ENCODE measurements at places on chromosomes 5 and 9.

- no peak for DNase-seq
Observed at GRCh38 chr9:6927838-6928237, 170.1 kb downstream of the KDM4C start.

GRCh38 chr9:112764344-112764743 is 13.8 kb downstream of the SNX30 start:
- no peak for DNase-seq

- DNase-seq: no peak
Observed at GRCh38 chr5:93810780-93811179, 69.4 kb upstream of the POU5F2 start.

DNA sequence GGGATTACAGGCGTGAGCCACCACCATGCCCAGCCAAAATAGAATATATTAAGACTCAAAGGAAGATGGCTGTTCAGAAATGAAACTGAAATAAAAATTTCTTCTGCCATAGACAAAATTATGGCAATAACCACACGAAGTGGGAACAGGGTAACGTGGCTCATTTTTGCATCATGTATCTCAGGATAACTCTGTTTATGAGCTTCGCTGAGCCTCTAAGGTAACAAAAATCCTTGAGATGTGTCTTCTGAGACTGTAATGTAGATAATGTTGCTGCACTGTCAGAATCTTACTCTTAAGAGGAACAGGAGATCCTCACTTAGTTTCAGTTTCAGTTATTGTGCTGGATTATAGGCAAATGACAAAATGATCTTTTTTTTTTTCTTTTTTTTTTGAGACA is 153.8 kb downstream of the GOLPH3 start:
- DNase-seq: peak; percentile 41

GRCh38 chr5:142832263-142832662 is 62.1 kb downstream of the ARHGAP26 start:
- DNase-seq: no peak

GRCh38 chr9:11142965-11143738 is 530.4 kb upstream of the PTPRD start:
- no peak for DNase-seq

DNA sequence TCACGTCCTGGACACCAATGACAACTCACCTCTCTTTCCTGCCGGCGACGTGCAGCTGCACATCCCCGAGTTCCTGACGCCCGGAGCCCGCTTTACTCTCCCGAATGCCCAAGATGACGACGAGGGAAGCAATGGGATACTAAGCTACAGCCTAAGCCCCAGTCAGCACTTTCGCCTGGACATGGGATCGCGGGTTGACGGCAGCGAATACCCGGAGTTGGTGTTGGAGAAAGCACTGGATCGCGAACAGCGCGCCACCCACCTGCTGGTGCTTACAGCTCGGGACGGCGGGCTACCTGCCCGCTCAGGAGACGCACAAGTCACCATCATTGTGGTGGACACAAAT is 1.1 kb downstream of the PCDHAC1 start:
- DNase-seq: no peak

DNA sequence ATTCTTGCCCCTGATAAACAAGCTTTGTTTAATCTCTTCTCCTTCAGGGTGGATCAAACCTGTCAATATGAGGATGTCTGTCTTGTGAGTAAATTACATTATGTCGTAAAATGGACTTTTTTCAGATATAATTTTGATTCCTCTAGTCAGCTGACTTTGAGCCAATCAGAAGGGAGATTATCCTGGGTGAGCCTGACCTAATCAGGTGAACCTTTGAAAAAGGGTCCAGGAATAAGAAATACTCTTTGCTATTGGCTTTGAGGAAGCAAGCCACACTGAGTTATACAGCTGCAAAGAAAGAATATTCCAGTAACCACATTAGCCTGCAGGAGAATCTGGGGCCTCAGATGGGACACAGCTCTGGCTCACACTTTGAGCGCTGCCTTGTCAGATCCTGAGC is 304.3 kb upstream of the ARRDC3 start:
- no peak for DNase-seq

DNA sequence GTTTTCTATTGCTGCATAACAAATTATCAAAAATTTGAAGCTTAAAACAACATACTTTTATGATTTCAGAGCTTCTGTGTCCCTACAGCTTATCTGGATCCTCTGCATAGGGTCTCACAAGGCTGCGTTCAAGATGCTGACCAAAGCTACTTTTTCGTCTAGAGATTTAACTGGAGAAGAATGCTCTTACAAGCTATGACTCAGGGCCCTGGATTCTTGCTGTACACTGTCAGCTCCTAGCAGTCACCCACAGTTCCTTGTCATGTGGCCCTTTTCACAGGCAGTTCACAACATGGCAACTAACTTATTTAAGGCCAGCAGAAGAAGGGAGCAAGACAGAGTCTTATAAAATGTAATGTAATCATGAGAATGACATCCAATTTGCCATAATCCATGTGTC is 70.8 kb upstream of the FAM174A start:
- DNase-seq: no peak

DNA sequence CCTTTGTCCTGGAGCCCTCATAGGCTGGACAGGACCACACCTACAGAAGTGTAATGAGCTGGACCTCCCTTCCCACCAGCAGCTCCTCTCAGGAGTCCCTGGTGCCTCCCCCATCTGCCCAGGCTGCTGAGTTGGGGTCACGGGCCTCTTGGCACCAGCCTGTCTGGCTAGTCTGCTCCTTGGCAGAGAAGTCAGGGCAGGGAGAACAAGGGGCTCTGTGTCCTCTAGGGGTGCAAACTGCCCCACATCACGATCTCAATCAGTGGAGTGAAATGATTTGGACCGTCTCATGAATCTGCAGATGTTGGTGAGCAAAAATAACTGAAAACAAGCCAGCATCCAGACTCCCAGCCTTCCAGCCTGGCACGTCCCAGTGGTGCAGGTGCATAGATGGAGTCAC is 14.9 kb upstream of the GFPT2 start:
- no peak for DNase-seq
